Activated CD4-positive, alpha-beta T cell treated with anti-CD3 and anti-CD28 coated beads, Interleukin-2, amount 10 ng/mL, durations not matched to agents 7 days and 5 days (primary cell): ENCODE measurements at places on chromosomes 11 and 22. TPM values are rescaled to one million over a fixed set of nuclear protein-coding genes. Genes with fewer than 3 reads are reported as not detected.

SLC6A5 gene
- total RNA-seq: not detected

MFNG gene
- total RNA-seq: 219 TPM

BRD1 gene
- 46.9 TPM for total RNA-seq

POLD4 gene
- total RNA-seq: 53.7 TPM

PARVG gene
- total RNA-seq: 146 TPM

SLC25A17 gene
- 17.6 TPM for total RNA-seq

PKNOX2 gene
- not detected for total RNA-seq

CHRM1 gene
- total RNA-seq: not detected

MYOD1 gene
- not detected for total RNA-seq

CALCA gene
- total RNA-seq: not detected

OR10D3 gene
- not detected for total RNA-seq

APOC3 gene
- total RNA-seq: not detected

NARS2 gene
- total RNA-seq: 14.3 TPM

MRGPRE gene
- not detected for total RNA-seq

RAB38 gene
- total RNA-seq: 1.9 TPM

GLYAT gene
- not detected for total RNA-seq

CARD10 gene
- not detected for total RNA-seq

GPHA2 gene
- total RNA-seq: not detected

OR5B21 gene
- 0.37 TPM for total RNA-seq

NNMT gene
- total RNA-seq: not detected

OR8D1 gene
- not detected for total RNA-seq

SERPING1 gene
- not detected for total RNA-seq

PRDM10 gene
- total RNA-seq: 12.9 TPM
